ENCODE measurements at places on chromosomes 12 and 14.

- DNase-seq, result peak; percentile 9
Measured at GRCh38 chr14:66508846-66509621, 1.1 kb downstream of the GPHN start.

DNA sequence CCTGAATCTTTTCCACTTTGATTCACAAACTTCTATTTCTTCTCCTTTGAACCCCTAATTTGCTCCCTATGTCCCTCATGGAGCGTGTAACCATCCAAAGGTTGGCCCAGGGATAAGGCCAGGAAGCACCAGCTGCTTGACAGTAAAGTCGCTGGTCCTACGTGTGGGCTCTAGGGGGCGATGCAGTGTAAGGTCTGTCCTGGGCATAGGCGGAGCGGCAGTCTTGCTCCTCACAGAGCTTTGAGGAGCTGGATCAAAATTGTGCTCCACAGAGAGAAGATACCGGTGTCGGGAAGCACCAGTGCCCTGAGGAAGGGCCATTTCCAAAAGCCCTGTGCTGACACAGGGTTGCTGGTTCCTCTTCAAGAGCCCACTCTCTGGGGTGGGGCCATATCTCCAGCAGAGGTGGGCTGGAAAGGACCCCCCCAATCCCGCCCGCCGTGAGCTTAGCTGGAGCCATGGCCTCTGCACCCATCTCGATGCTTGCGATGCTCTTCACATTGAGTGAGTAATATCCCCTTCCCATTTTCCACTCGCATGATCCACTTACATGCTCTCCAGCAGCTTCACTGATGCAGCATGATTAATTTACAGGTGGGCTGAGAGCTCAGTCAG lies 49.9 kb upstream of the OR4E1 start:
- no peak for DNase-seq

DNA sequence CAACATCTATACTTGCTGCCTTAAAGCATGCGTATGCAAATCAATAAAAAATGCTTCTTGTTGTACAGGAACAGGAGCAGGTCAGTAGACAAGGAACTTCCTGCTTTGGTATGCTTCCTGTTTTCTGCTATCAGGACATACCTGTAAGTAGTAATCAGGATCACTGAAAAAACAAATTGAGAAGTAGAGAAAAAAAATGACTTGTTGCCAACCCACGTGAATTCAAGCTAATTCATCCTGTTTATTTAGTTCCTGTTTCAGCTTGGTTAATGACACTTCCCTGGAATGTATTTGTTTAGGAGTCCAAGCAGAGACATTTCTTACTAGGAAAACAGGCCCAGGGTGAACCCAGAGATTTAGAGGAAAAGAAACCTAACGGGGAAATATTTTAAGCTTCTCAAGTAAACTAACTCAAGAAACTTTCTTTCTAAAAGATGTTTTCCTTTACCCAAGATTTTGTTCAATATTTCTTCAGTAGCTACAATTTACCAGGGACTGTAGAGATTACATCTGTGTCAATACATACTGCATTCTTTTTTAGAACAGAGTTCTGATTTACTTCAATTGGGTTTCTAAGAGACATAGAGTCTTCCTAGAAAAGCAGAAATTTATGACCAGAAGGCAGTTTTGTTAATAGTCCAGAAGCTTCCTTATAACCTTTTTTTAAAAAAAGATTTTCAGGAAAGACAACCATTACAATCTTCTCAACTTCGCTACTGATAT lies 124.2 kb downstream of the PAWR start:
- DNase-seq, result no peak

GRCh38 chr14:54942913-54943312 lies 40.3 kb upstream of the GCH1 start:
- DNase-seq, result no peak

DNA sequence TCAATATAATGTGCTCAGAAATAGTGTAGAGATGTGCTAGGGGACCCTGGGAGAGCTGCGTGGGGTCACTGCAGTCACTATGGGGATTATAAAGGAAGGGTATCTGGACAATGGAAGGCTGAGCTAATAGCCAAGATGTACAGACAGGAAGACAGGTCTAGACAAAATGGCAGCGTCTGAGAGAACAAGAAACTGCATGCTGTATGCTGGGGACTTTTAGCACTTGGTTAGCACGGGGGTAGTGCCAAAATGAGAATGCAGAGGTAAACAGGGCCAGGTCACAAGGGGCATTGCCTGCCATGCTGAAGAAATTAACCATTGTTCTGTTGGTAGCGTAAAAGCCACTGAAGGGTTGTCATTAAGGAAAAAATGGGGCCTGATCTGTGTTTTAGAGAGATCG lies 308.2 kb downstream of the EMP1 start:
- DNase-seq, result no peak

- DNase-seq, result no peak
Measured at GRCh38 chr12:66061557-66062289, 68.8 kb downstream of the LLPH start.

- no peak for DNase-seq
Measured at GRCh38 chr14:105450864-105451720, 23.5 kb upstream of the CRIP2 start.

DNA sequence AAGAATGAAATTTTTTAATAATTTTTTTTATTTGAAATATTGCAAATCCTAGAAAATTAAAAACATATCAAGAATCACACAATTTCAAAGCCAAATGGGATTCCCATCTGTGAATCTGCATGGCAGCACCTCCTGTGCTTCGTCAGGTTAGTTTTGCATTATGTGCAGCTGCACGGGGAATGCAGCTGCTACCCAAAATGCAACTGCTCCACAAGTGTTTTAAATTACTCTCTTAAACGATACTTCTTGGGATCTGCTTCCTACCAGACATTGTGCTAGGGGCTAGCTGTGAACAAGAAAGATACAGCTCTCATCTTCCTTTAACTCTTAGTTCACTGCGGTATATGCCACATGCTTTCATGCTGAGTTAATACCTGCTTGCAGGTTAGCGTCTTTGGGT lies 154.2 kb downstream of the CRADD start:
- DNase-seq, result no peak

DNA sequence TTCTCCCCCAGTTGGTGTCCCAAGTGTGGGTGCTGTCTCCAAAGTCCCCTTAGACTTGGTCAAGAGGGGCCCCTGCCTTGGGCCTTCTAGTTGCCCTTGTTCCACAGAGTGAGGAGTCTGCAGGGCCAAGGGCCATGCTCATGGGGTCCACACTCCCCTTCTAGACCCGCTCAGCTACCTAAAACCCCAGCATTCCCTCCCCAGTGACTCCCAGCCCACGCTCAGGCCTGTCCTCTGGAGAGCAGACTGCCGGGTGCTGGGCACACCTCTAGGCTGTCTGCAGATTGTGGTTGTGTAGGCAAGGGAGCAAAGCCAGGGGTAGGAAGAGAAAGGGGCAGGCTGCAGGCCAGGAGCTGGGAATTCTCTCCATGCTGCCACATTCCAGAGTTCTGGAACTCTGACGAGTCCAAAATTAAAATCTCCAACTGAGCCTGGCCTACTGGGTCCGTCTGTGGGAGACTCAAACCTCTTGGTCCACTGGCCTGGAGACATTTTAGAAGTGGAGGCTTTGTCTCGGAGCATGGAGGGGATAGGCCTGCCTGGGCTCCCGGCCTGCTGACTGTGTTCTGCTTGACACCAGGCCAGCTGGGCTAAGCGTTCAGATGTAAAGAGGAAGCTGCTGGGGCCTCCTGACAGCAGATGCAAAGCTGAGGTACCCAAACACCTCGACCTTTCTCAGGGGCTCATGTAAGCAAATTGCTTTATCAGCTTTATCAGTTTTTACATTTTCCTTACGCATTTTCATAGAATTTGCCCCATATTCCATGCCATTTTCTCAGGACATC lies 13.7 kb upstream of the KRT5 start:
- no peak for DNase-seq

GRCh38 chr14:65431951-65432350 lies 19.4 kb downstream of the FUT8 start:
- no peak for DNase-seq

DNA sequence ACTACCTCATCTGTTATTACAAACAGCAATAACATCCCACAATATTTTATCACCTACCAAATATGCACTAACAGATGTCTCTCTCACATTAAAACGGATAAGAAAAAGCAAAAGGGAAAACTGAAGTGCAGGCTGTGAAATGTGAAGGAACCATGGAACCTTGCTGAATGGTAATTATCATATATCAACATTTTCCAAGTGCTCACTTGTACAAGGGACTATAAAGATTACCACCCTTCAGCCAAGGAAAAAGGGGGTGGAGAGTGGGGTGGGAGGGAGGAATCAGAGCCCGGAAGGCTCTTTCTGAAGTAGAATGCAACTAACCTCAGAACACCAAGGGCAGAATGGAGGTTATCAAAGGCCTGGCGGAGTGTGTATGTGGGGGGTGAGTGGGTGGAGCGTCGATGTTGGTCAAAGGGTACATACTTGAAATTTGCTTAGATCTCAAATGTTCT lies 1.2 kb downstream of the SNX6 start:
- DNase-seq, result no peak

DNA sequence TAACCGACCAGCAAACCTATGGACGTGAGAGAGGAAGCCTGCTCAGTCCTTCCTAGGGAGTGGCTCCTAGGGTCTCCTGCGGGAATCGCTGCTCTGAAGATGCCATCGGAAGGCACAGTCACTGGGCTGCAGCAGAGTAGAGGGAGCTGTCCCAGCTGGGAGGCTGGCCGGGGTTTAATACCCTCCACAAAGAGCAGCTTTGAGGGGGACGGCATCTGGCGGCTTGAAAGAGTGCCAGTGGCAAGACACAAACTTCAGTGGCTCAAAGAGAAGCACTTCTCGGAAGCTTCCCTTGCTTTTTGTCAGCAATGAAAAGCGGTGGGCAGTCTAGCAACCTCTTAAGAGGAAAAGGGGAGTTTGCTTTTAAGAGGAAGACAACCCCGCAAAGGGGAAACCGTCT lies 114.6 kb downstream of the TMEM132C start:
- DNase-seq, result no peak

GRCh38 chr12:16163146-16163545 lies 114.3 kb downstream of the SLC15A5 start:
- DNase-seq, result no peak

- no peak for DNase-seq
Measured at GRCh38 chr12:41120211-41120610, 67.9 kb upstream of the PDZRN4 start.

- no peak for DNase-seq
Measured at GRCh38 chr14:21894003-21894897, 220.6 kb upstream of the OR4E1 start.

DNA sequence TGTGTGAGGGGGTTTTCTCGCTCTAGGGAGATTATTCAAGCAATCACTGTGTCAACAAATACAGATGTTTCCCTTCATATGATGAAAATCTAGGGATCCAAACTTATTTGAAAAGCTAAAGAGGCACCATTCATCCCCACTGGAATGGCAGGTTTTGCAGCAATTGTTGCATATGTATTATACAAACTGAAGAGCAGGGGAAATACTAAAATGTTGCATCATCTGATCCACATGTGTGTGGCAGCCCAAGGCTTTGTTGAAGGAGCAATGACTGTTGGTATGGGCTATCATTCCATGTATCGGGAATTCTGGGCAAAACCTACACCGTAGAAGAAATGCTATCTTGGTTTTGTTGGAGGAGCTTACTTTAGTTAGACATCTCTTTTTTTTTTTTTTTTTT lies 4.1 kb upstream of the PRPF40B start:
- no peak for DNase-seq

- no peak for DNase-seq
Measured at GRCh38 chr12:386651-387050, 2.5 kb downstream of the KDM5A start.

- DNase-seq, result no peak
Measured at GRCh38 chr12:50387972-50388478, 8.4 kb downstream of the FAM186A start.

DNA sequence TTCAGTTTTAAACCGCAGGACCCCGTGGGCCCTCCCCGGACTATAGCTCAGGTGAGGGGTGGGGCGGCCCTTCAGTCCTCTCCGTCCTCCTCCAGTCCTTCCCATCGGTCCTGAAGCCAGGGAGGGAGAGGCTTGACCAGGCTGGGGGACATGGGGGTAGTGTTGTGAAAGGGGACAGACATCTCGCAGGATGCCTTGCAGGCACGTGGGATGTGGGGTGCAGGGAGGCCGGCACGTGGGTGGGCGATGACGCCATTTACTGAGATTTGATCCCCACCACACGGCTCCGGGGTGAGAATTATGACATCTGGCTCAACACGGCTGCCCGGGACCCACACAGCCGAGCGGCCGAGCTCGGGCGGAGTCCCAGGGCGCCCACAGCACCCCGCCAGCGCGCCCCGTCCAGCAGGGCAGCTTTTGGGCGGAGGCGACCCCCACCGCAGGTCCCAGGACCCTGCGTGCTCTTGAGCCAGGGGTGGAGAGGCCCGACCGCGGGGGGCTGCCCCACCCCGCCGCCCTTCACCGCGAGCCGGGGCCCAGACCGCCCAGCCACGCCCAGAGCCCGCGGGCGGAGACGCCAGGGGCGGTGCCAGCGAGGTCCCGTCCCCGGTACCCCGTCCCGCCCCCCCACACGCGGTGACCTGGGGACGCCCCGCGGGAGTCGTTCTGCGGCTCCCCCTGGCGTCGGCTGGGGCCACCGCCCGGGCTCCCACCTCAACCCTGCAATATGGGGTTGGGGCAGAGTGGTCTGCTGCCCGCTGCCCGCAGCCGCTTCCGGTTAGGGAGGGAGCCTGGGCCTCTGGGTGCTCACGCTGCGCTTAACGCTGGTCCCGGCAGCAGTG lies 3.3 kb upstream of the EXOC3L4 start:
- peak; percentile 64 for DNase-seq

GRCh38 chr14:65492266-65492665 lies 79.7 kb downstream of the FUT8 start:
- no peak for DNase-seq

- no peak for DNase-seq
Measured at GRCh38 chr12:6199531-6200255, 507 bp upstream of the CD9 start.

- peak; percentile 21 for DNase-seq
Measured at GRCh38 chr14:52175982-52176502, 91.5 kb upstream of the PTGDR start.

- DNase-seq, result no peak
Measured at GRCh38 chr12:1656902-1657301, 27.9 kb downstream of the WNT5B start.

DNA sequence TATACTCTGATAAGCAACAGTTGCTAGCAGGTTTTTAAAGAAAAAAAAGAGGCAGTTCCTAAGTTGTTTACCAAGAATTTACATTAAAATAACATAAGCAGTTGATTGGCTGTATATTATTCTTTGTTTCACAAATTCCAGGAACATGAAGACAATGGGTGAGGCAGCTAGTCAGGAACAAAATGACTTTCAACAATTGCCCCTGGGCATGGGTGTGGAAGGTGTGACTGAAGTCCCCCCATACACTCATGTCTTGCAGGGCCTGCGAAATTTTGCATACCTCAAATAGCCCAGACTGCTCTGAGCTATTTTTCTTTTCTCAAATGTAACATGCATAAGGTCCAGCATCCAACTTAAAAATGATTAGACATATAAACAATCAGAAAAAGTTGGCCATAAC lies 267.2 kb upstream of the DIO3 start:
- no peak for DNase-seq

- no peak for DNase-seq
Measured at GRCh38 chr12:46367351-46368029, 5.1 kb downstream of the SLC38A2 start.

- DNase-seq, result no peak
Measured at GRCh38 chr14:104349950-104350349, 211.6 kb downstream of the KIF26A start.

Measured in stimulated activated CD8-positive, alpha-beta memory T cell treated with anti-CD3 and anti-CD28 coated beads, Interleukin-4, amount 100 ng/mL, for 1 hour (primary cell).